Activated CD8-positive, alpha-beta memory T cell treated with anti-CD3 and anti-CD28 coated beads for 4 hours (primary cell): ENCODE measurements at places on chromosomes 3 and 15.

GRCh38 chr15:32843219-32843815 lies 125.5 kb downstream of the GREM1 start:
- DNase-seq: no peak

- no peak for DNase-seq
Observed at GRCh38 chr3:179020112-179020511, 51.5 kb downstream of the ZMAT3 start.

DNA sequence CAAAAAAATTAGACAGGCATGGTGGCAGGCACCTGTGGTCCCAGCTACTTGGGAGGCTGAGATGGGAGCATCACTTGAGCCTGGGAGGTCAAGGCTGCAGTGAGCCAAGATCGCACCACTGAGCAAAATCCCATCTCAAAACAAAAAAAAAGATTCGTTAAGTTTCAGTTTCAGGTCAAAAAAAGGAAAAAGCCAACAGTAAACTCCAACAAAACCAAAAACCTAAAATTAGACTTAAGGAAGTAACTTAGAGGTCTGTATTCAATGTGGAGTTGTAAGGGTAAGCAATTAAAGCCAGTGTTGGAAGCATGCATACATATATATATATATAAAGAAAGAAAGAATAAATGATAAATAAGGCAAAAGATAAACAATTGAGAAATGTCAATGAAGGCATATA lies 11.8 kb downstream of the KPNA1 start:
- DNase-seq: no peak

DNA sequence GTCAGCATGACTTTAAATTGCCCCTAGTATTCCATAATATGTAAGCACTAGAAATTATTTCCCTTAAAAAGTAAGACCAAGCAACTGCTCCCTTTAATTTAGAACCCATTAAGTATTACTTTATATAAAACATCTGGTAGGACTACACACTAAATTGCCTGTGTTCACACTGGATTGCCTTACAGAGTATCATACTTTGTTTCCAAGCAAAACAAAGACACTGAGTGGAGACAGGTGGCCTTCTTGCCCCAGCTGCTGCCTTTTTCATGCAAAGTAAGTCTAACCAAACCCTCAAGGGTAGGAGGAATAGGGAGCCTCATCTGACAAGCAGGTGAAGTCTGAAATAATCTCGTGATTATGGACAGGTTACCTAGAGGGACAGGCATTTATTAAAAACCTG lies 87.3 kb downstream of the PEX5L start:
- no peak for DNase-seq

DNA sequence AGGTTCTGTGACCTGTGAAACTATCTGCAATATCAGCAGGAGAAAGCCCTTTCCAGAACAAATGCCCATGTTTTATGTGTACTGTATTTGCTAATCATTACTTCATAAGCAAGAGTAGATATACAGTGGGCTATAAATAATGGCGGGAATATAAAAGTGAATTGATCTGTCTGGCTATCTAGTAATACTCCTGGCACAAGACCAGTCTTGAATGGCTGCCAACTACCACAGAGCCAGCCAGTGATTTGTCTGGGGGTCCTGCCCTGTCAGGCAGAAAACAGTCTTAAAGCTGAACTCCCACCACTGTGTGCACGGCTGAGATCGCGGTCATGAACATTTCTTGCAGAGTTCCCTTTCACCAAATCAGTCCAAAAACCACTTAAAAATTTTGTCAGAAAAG lies 176.3 kb downstream of the MEIS2 start:
- DNase-seq: no peak
